ENCODE measurements at places on chromosomes 7 and 10.

DNA sequence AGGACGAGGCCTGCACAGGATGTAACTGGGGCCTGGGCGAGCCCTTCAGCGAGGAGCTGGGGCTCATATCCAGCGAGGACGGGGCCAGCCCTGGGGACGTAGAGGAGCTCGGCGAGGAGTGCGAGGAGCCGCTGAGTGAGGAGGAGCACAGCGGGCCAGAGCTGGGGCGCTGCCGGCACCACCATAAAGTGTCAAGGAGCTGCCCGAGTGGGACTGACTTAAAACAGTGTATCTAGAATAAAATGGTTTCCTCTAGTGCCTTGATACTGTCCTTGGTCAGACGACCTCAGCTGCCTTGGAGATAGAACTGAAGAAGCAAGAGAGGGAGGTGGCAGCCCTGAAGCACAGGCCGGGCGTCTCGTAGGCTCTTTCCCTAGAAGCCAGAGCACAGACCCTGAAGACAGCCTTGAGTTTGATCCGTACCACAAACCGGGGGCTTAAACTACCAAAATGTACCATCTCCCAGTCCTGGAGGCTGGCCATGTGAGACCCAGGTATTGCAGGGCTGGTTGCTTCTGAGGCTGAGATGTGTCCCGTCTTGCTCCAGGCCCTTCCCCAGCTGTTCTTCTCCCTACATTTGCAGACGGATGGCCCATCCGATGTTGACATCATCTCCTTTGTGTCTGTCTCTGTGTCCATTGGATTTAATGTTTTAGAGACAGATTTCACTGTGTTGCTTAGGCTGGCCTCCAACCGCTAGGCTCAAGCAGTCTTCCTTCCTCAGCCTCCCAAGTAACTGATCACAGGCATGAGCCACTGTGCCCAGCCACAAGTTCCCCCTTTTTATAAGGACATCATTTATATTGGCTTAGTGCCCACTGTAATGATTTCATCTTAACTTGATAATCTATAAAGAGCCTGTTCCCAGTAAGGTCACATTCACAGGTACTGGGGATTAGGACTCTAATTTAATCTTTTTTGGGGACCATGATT lies 35.8 kb downstream of the DNAJB6 start:
- no peak for DNase-seq

DNA sequence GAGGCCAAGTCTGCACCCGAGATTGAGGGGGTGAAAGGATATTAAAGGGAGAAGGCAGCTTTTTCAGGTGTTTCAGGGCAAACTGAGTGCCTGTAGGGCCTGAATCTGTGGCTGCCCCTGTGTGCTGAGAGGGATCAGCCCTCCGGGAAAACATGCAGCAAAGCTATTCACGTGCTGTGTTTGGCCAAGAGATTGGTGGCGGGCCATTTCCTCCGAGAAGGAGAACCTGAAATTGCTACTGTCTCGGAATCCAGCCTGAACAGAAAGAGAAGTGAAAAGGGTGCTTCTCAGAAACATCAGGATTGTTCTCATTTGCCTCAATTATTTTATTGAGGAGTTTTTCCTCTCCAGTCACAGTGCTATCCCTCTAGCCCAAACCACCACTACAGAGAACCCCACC lies 16.0 kb downstream of the GIMAP5 start:
- no peak for DNase-seq

- DNase-seq: no peak
Measured at GRCh38 chr7:123348690-123349089, 148.9 kb upstream of the SLC13A1 start.

GRCh38 chr7:83643739-83644138 lies 5.2 kb downstream of the SEMA3E start:
- DNase-seq: no peak

DNA sequence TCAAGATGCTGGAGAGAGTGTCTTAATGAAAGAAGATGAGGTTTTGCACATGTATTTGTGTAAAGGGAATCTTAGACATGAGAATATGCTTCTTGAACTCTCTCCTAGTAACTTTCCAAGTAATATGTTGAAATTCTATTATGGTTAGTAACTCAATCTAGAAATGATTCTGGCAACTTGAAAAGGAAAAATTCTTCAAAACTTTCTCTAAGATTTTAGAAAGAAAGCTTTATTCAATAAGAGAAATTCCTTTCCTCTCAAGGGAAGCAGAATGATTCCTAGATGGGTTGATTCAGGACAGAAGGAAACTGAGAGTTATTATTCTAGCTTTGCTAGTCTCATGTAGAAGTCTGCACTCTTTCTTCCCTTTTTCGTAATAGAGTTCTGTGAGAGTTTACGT lies 364.3 kb upstream of the PLXDC2 start:
- DNase-seq: no peak

GRCh38 chr7:11236680-11237079 lies 263.0 kb downstream of the PHF14 start:
- no peak for DNase-seq

GRCh38 chr10:130425169-130425568 lies 289.0 kb downstream of the GLRX3 start:
- DNase-seq: no peak

DNA sequence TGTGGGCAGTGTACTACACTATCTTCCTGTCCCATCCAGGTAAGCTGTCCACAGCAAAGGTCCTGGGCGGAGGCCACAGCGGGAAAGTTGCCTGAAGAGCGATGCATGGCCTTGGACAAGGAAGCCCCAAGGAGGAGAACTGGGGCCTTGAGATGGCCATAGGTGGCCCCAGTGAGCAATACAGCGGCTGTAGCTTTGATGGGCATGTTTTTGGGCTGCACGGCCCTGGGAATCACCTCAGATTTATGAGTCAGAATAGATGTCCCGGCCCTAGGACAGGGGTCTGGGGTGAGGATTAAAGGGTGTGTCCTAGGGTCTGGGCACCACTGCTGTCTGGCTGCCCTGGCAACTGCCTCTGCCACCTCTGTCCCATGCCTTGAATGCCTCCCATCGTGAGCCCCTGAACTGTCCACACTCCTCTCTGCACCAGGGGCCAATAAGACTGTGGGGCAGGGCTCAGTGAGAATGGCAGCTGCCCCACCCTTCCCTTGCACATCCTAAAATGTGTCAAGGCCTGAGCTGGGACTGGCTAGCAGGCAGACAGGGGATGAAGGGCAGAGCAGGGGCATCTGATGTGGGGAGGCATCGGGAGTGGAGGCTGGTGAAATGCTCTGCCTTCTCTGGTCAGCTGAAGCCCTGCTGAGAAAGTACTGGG lies 9.4 kb upstream of the IRF5 start:
- no peak for DNase-seq

DNA sequence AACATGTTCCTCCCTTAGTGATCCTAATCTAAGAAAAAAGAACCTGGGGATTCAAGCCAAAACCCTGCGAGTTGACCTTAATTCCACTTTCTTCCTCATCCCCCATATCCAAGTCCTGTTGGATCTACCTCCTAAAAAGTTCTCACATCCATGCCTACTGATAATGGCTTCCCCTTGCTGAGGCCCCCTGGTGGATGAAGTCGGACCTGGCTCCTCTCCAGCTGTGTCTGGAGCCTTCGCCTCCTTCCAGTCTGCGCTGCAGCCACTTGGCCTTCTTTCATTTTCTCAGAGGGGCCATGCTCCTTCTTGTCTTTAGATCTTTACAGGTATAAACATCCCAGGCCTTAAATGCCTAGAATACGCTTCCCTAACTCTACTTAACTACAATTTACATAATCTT lies 8.1 kb downstream of the PDE1C start:
- no peak for DNase-seq

- no peak for DNase-seq
Measured at GRCh38 chr10:101986624-101986971, 69.4 kb downstream of the ARMH3 start.

DNA sequence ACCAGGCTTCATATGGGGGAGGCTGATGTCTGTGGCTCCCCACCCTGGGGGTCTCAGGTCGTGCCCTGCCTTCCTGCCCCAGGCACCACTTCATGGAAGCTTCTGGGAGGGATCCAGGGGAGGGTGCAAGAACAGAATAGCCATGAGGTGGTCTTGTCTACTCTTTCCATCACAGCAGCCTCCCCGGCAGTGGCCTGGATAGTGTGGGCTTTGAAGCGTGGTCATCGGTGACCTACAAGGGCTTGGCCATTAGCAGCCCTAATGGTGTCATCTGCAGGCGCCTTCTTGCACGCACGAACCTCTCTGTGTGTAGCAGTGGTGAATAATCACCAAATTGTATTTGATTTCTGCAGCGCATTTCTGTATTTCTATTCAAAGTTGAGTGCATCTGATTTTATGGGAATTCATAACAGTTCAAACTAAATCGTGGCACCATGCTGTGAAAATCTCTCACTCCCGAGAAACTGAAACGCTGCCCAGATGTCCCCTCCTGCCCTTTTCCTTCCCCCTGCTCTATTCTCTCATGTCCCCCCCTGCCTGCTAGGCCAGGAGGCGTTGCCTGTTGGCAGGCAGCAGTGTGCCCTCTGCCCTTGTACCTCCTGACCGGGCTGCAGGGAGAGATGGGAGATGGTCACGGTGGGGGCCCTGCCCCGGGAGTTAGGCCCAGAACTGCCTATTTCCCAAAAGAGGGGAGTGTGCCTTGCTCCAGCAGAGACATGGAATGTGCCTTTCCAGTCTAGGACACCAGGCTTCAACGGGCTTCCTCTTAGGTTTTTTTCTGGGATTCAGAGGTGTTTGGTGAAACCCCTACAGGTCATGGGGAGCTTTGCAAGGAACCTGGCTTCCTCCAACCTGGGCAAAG lies 34.8 kb downstream of the CDH23 start:
- DNase-seq: no peak

- DNase-seq: no peak
Measured at GRCh38 chr10:114870486-114870885, 48.9 kb downstream of the FHIP2A start.

DNA sequence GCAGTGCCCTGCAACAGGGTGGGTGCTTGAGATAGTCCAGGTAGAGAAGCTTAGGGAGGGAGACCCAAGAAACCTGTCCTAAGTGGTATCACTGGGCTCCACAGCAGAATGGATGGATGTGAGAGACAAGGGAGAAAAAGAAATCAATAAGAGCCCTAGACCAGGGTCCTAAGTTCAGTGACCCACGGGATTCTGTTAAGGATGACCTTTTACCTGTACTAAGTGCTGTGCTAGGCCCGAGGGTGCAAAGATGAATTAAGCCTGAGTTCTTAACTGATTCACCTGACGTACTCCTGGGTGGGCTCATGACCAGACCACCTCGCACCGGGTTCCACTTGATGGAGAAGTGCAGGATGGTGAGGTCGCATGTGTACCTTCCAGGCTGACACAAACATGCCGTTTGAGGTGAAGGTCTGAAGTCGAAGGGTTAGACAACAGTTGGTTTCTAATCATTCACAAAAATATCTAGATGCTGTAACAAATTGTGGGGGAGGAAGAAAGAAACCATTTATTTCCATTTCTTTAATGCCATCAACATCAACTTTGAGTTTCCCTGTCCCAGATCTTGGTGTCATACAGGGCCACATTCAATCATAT lies 166.5 kb downstream of the HERPUD2 start:
- DNase-seq: no peak

GRCh38 chr10:122419016-122419415 lies 35.4 kb upstream of the ARMS2 start:
- DNase-seq: no peak

DNA sequence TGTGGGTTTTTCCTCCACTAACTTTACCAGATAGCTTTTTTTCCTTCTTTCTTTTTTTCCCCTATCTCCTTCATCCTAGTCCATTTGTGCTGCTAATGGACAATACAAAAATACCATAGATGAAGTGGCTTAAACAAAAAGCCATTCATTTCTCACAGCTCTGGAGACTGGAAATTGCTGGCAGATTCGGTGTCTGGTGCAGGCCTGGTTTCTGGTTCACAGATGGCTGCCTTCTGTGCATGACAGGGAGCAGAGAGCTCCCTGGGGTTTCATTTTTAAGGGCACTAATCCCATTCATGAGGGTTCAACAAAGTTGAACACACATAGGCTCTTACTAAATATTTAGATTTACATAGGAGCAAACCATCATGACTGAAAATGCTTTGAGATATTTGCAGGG lies 467.4 kb downstream of the TYW1 start:
- DNase-seq: no peak

- no peak for DNase-seq
Measured at GRCh38 chr7:22277375-22277774, 79.6 kb downstream of the RAPGEF5 start.

DNA sequence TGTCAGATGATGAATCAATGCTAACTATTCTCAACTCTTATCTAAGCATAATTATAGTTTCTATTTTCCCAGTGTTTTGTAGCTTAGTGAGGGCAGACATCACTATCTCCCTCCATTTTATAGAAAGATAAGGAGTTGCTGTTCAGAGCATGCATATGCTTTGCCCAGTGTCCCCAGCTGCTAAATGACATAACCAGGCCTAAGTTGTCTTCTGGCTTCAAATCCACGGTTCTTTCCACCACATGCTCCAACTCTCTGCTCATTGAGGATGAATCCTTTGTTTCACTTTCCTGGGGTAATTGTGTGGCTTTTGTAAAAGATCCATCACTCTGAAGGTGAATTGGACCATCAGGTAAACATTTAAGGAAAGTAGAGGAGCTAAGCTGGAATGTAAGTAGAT lies 134.0 kb downstream of the SNX10 start:
- DNase-seq: no peak

DNA sequence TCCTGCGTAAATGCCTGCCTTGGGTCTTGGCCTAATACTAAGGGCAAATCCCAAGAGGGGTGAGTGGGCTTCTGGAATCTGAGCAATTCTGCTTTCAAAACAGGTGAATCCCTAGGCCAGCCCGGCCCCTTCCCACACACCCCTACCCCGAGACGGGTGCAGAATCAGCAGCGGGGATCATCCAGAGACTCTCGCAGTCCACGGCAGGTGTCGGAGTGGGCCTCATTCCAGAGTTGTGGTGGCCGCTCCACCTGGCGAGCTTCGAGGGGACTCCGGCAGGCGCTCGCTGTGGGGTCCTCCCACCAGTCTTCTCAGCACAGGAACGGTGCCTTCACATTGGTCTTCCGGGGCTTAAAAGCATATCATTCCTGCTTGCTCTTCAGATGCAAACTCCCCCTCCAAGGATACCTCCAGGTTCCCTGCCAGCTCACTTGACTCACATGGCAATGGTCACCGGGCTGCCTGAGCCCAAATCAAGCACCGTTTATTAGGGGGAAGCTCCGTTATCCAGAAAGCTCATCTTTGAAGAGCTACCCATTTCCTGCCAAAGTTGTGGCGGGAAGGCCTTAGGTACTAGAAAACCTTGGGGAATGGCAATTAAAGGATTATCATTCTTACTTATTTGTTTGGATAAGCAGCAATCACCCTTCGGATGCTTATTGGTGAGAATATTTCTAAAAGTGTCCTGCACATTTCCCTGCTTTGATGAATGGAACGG lies 67.6 kb downstream of the PRKAG2 start:
- no peak for DNase-seq

All from stimulated activated CD4-positive, alpha-beta T cell treated with anti-CD3 and anti-CD28 coated beads, TNF-alpha, amount 100 ng/mL, for 4 hours (primary cell).